ENCODE measurements at places on chromosomes 6 and 20. TPM values are rescaled to one million over a fixed set of nuclear protein-coding genes. Genes with fewer than 3 reads are reported as not detected.

DNA sequence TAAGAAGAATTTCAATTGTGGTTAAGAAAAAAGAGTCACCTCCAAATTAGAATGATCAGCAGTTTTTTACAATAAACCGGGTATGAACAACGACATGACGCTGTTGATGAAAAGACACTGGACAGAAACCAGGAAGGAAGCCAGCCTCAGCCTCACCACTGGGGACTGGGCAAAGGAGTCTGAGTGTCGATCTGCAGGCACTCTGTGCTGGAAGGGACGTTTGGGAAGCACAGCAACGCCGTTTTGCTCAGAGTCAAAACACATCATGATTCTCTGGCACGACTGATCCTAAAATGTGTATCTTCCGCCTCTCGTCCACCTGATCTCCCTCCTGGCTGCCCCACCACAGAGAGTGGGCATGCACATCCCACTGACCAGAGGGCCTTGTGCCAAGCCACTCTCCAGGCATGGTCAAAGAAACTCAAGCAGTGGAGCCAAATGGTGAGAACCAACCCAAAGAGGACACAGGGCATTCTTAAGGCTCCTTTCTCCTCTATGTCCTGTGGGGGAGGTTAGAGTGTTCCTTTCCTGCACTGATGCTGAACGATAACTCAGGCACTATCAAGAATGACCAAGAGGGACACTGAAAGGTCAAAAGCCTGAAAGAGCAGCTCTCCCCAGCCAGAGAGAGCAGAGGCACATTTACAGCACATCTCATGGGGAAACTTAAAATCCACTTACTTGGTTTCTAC is 68.8 kb downstream of the AGPAT4 start:
- DNase-seq = no peak

DNA sequence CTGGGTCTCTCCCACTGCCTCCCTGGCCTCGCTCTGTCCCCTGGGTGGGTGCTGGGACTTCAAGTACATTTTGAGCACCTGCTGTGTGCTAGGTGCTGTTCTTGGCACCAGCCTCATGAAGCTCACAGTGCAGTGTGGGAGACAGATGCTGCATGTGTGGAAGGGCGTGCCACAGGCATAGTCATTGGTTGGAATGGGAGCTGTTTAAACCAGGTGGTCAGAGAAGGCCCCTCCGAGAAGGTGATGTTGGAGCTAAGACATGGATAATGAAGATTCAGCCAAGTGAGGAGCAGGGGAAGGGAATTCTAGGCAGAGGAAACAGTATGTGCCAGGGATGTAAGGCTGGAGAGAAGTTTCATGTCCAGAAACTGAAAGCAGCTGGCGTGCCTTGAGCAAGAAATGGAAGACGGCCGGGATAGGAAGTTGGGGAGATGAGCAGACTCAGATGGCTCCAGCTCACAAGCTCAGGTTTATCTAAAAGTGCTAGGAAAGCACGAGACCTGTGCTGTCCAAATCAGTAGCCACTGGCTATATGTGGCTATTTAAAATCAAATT is 9.9 kb downstream of the LPIN3 start:
- no peak for DNase-seq

DNA sequence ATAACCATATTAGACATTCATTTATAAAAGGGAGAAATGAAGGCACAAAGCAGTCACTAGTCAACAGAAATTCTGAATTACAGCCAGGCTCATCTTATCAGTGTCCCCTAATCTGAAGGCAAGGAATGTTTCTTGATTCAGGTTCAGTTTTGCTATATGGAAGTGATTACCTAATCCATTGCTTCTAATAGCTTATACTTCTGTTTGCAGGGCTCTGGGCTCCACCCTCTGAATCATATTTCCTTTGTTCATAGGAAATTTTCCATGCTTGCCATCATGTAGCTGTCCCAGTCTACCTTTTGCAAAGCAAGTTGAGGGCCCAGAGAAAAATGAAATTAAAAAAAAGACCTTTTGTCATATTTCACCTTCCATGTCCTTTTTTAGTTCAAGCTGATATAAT is 96.0 kb downstream of the LCA5 start:
- DNase-seq = no peak

- peak; percentile 59 for DNase-seq
Observed at GRCh38 chr6:145137425-145137824, 597.9 kb downstream of the EPM2A start.

DNA sequence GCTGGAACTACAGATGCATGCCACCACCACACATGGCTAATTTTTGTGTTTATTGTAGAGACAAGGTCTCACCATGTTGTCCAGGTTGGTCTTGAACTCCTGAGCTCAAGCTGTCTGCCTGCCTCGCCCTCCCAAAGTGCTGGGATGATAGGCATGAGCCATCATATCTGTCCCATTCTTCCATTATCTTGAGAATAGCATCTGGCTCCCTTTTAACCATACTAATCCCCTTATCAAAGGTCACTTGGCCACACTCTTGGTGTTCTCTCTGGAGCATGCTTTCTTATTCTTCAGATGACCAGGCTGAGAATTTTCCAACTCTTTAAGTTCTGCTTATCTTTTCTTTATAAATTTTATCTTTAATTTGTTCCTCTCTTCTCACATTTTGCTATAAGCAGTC is 15.9 kb upstream of the TRERF1 start:
- DNase-seq = no peak

DNA sequence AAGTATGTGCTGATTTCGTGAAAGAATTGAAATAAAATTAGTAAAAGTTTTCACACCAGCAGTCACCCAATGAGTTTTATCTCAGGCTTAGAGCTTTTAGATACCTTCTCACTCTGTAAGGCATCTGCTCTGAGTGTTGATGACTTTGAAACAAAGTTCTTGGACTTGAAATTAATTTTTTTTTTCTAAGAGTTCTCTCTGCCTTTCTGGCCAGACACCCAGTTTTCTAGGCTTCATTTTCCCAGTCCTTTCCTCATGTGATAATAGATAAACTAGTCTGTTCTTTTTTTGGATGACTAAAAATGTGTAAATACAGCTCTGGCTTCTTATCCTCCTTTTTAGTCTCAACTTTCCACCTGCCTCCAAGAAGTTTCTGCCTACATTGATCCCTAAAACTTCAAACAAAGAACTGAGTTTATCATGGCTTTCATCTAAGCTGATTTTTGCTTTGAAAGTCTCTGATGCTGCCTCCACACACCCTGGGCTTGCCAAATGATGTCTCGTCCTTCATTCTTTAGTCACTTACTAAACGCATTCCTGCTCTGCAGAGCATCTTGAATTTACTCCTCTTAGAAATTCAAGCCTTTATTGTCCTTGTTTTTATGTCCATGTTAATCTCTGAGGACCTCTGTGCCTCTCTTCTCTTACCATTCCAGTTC is 32.7 kb downstream of the SLX4IP start:
- no peak for DNase-seq

DNA sequence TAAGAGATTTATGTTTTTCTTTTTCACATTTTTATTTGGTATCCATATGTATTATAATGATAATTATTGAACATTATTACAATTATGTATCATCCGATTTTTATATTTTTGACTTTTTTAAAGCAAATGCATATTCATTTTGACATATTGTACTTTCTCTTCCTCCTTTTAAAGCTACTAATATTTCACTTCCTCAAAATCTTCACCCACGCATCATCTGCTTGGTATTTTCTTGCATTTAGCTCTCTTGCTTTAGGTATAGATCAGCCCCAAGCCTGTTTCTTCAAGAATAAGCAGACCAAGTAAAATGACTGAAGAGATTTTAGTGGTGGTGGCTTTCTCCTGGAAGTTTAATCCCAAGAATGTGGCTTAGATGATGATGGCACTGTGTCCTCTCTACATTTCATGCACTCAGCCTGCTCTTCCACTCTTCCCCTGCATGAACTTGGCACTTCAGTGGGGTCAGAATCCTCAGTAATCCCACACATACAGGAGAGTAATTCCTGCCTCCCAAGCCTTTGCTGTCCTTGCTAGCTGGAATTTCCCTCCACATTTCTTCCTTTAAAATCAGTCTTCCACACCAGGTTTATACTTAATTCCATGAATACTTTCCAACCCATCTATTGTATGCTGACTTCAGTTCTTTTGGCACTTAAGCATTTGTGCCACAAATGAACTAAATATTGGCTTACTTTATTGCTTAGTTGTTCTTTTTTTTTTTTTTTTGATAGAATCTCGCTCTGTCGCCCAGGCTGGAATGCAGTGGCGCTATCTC is 8.2 kb downstream of the NCOA7 start:
- DNase-seq = no peak

DNA sequence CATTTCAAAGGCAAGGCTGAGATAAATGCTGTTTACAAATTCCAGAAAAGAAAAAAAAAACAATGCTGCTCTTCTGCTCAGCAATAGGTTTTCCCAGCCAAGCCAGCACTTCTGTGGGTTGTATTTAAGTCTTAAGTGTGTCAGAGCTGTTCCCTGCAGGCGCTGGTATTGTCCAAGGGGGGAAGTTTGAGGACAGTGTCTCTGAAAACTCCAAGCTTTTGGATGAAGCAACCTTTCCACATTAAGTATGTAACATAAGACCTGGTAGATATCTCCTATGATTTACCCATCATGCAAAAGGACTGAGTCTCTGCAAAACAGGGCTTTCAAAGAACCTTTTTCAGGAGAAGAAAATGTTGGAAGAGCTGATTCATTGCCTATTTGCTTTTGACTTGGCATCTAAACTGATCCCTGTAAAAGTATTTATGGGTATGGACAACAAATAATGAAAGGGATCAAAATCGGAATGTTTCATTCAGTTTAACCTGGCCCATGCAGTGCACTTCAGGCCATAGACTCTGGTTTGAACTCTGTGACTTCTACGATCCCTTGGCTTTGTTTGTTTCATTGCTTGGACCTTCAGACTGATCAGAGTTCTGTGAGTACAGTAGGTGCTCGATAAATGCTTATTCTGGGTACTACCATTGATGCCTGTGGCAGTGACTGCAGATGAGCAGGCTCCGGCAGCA is 16.1 kb upstream of the PLG start:
- DNase-seq = no peak

DNA sequence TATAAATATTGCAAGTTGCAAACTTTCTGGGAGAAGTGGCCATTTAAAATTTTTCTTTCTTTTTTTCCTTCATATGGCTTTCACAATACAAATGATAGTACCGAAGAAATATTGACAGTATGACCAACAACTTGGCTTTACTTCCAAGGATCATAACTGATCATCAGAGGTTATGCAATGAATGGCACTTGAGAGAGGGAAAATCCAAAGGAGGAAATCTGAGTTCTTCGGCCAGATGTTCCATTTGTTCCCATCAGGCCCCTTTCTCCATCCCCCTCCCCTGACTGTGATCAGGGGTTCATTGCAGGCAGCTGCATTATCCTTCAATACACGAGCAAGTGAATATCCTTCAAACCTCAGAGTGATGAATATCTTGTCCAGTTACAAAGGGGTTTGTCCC is 130.0 kb upstream of the UST start:
- DNase-seq = no peak

GRCh38 chr6:152824666-152825065 is 74.1 kb downstream of the VIP start:
- no peak for DNase-seq

DNA sequence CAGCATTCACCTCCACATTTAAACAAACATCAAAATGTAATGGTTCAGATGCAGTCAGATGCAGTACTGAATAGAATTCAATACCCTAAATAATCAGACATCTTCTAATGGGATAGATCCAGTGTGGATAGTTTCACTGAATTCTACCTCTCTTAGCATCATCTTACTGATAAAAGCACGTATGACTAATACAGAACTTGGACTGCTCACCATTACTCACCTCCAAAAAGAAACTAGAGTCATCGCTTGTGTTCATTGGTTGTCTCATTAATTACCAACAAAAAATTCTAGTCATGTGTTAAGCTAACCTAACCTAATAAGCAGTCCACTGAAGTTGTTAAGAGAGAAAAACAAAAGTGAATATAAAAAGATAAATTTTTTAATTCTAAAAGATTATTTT is 165.9 kb upstream of the IRAK1BP1 start:
- peak; percentile 73 for DNase-seq

- DNase-seq = no peak
Observed at GRCh38 chr6:149592983-149593382, 26.8 kb downstream of the GINM1 start.

DNA sequence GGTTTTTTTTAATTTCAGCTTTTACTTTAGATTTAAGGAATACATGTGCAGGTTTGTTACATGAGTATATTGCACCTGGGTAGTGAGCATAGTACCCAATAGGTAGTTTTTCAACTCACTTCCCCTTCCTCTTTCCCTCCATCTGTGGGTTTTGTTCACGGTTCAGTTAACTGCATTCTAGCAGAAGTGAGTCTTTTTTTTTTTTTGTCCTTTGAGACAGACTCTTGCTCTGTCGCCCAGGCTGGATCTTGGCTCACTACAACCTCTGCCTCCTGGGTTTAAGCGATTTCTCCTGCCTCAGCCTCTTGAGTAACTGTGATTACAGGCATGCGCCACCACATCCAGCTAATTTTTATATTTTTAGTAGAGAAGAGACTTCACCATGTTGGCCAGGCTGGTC is 8.7 kb downstream of the UBR2 start:
- no peak for DNase-seq

DNA sequence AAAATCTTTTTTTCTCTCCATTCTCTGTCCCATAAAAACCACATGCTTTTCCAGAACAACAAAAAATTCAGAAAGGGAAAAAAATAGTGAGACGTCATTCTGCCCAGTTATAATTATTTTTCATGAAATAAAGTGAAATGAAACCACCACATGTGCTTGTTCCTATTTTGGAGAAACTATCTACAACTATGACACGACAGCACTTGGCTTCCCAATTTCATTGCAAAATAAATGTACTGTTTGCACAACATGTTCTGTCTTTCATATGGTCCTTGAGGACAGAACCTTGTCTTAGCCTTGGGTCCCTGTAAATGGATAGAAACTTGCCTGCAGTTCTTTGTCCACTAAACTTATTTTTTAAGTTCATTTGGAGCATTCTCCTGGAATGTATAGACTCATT is 5.6 kb upstream of the MAN1A1 start:
- peak; percentile 27 for DNase-seq

DNA sequence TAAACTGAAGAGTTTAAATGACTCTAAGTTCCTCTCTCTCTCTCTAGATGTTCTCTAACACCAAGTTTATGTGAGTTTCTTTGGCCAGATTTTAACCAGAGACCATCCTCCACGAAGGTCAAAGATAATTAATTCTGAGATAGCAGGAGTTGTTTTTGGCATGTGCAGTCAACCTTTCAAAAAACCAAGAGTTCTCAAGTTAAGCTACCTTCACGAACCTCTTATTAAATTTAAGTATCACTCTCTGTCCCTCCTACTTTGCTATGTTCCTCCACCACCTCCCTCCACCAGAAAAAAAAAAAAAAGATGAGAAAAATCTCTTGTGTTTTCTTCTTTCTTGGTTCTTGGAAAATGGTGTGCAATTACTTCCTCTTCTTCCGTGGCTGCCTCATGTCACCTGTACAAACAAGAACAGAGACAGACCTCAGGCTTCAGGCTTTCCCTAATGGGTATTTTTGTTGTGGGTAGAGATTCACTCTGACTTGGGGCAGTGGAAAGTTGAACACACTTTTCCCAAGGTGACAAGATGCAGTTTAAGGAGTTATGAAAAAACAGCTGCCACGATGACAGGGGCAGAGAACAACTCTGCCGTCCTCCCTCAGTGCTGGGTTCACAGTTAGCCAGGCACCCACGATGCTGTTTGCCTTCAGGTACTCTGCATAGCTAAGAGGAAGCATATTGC is 64.3 kb downstream of the ADTRP start:
- DNase-seq = no peak

The BNIP5 gene
- not detected for total RNA-seq

The GMPR gene
- total RNA-seq = 4.9 TPM

The MAS1 gene
- not detected for total RNA-seq

The CDSN gene
- not detected for total RNA-seq

The SAMD5 gene
- 4.0 TPM for total RNA-seq

The BTBD9 gene
- 5.6 TPM for total RNA-seq

The KHDRBS2 gene
- not detected for total RNA-seq

The ECT2L gene
- total RNA-seq = not detected

The GINM1 gene
- total RNA-seq = 54.2 TPM

The NT5E gene
- total RNA-seq = 762 TPM

Measured in LHCN-M2 (cell line).